Mammary epithelial cell (primary cell): ENCODE measurements at places on chromosomes 3 and 15. TPM values are rescaled to one million over a fixed set of nuclear protein-coding genes. Genes with fewer than 3 reads are reported as not detected.
A peak's percentile ranks its signal among the peaks of the same experiment; 100 is the strongest.

DNA sequence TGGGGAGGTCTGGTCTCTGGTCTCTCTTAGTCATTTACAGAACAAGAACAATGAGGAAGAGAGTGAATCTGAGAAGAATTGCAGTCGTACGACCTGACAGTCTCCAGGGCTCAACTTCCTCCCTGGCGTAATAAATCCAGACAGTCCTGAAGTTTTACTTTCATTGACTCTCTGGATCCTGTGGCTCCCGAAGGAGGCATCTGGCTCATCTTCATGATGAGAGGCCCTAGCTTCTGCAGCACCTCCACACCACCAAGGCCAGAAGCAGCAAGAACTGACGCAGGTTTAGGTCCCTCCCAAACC lies 11.8 kb upstream of the CYFIP1 start:
- DNase-seq = no peak

DNA sequence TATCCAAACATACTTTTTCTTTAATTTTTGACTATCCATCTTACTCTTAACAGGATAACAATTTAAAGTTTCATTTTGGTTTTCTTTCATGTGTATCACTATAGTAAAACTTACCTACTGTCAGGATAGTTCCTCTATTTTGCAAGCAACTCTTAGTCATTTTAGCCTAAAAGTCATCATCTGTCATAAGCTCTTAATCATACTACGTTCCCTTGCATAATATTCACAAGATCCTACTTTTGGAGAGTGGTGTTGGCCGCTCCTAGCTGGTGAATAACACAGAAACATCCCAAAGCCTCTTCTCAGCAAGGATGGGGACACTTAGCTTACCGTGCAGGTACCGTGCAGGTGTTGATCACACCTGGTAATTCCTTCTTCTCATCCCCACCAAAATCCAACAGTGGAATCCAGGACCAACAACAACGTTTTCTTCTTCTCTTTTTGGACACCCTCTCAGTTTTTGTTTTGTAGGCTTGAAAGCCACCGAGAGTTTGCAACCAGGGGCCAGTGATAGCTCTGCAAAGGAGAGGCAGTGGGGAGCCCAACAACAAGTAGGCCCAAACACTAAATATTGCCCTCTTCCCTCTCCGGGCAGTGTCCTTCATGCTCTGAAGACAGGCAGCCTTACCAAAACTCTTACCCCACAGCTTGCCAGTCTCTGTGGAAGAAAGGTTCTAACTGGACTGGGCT lies 433 bp downstream of the FILIP1L start:
- DNase-seq = peak; percentile 48

GRCh38 chr15:70491201-70491621 lies 272.1 kb downstream of the UACA start:
- DNase-seq = peak; percentile 34

PDCD10 gene
- 70.8 TPM for total RNA-seq

GOLGA8H gene
- 0.16 and 0.24 TPM in 2 replicates for total RNA-seq

LRRC34 gene
- 0.43 TPM in 1 of 2 replicates, not detected in the other for total RNA-seq
